ENCODE measurements at places on chromosomes 12 and 14. TPM values are rescaled to one million over a fixed set of nuclear protein-coding genes. Genes with fewer than 3 reads are reported as not detected.

The TAS2R43 gene
- polyA plus RNA-seq, result not detected

The CDKN3 gene
- polyA plus RNA-seq, result 36.6 TPM

The CACNA1C gene
- not detected for polyA plus RNA-seq

The SLCO1B1 gene
- not detected for polyA plus RNA-seq

The NTF3 gene
- not detected for polyA plus RNA-seq

The ANKS1B gene
- not detected for polyA plus RNA-seq

The TBX5 gene
- not detected for polyA plus RNA-seq

The PRB2 gene
- polyA plus RNA-seq, result not detected

The TSPAN19 gene
- polyA plus RNA-seq, result not detected

The PRKD1 gene
- 3.9 TPM for polyA plus RNA-seq

The CAMKK2 gene
- polyA plus RNA-seq, result 30.8 TPM

The C12orf56 gene
- 0.19 TPM for polyA plus RNA-seq

The DNAJC22 gene
- polyA plus RNA-seq, result 1.4 TPM

The HRK gene
- polyA plus RNA-seq, result not detected

The GZMH gene
- not detected for polyA plus RNA-seq

The RASSF9 gene
- polyA plus RNA-seq, result 1.5 TPM

All from endothelial cell of umbilical vein (primary cell).